HTR-8/SVneo (cell line): ENCODE measurements at places on chromosomes 2 and 18.

DNA sequence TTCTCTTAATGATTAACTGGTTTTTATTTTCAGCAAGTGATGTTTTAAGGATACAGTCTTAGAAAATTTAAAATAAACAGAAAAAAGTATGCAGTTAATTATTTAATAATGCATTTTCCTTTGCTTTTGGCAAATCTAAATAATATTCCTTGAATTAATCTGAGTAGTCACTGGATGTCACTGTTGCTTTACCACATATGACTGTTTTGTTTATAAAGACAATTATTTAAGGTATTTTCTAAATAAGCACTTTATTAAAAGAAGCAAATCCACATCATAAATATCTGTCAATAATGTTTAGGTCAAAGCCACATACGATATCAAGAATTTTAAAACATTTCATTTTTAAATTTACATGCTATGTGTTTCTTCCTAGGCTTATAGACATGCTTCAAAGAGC, 40.6 kb upstream of the TFPI start:
- DNase-seq = no peak

GRCh38 chr18:58534535-58535301, 94.2 kb downstream of the ALPK2 start:
- DNase-seq = no peak

DNA sequence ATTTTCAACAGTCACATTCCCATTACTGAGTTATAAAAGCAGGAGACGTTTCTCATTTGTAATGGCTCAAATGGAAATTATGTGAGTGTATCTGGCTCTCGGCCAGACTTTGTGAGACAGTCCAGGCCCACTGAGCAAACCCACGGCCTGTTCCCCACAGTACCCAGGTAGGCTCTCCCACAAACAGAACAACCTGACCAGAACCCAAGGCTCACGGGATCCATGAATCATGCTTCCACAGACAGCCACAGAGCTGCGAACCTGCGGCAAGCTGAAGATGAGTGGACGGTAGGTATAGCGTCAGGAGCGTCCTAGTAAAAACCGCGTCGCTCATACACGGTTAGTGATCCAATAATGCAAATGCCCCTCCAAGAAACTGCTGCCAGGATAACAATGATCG, 34.2 kb downstream of the NDUFA10 start:
- DNase-seq = no peak

DNA sequence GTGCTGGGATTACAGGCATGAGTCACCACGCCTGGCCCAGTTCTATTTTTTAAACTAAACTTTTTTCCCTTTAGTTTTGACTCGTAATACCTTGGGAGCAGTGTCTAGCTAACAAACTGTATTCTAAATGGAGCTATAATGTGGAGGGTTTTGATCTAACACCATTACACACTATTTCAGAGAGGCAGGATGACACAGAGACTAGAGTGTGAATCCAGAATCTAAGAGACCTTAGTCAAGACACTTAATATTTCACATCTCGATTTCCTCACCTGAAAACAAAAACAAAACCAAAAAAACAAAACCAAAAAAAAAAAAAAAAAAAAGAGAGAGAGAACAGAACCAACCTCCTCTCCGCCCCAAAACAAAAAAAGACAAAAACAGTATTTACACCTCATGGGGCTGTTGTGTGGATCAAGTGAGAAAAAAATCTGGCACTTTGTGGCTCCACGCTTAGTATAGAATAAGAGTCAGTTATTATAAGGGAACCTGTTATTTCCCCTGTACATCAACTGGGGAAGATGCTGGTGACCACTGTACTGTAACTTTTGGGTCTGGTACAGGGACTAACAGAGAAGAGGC, 31.3 kb downstream of the DARS1 start:
- no peak for DNase-seq

DNA sequence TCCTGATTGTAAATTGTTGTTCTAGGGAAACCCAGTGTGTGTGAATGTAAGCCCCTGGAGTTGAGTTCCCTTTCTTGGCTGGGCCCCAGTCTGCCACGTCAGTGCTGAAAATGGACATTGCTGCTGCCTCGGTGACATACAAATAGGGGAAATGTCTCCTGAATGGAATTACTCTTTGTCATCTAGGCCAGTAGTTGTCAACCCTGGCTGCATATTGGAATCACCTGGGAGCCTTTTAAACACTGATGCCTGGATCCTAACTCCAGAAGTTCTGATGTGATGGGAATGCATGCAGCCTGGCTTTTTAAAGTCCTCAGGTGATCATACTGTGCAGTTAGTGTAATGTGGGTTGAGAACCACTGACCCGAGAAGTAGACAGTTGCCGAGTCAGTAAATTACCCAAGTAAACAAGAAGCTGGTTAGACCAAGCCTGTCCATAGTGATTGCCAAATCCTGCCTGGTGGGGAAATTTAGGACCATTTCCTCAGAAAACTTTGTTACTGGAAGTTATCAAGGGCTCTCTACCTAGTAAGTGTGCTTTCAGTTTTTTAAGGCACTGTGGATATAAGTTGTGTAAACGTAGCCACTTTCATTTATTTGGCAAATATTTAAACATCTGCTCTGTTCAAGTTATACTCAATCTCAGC, 27.6 kb upstream of the IL1R1 start:
- no peak for DNase-seq

DNA sequence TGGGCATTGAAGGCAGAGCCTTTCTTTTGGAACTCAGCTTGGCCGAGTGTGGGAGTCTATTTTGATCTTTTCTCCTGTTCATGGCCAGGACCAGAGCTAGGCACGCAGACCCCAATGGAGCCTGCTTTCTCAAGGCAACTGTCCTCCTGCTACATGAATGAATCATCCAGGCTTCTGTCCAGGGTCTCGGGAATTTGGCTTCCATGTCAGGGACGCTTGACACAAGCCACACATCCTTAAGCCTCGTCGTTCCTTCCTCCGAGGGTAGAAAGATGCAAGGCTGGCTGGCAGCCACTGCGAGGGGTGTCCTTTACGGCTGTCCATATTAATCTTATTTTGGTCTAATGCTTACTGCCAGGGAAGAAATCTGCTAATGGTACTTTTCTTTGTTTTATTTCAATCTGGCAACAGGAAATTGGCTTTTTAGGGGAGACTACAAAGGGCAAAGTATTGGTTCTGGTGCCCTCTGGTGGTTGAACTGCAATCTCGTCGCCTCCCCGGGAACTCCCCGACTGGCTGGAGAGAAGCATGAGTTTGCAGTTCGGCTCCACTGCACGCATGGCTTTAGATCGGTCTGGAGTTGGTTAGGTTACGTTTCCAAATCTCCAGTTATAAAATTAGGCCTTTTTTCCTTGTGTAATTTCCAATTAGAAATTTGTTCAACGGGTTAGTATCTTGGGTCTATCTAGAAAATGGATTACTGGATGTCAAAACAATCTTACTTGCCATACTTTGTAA, 135.2 kb downstream of the ALPK2 start:
- DNase-seq = peak; percentile 76

GRCh38 chr2:197759013-197759412, 26.1 kb downstream of the BOLL start:
- DNase-seq = no peak

GRCh38 chr2:157935378-157935906, 59.3 kb upstream of the ACVR1 start:
- no peak for DNase-seq

DNA sequence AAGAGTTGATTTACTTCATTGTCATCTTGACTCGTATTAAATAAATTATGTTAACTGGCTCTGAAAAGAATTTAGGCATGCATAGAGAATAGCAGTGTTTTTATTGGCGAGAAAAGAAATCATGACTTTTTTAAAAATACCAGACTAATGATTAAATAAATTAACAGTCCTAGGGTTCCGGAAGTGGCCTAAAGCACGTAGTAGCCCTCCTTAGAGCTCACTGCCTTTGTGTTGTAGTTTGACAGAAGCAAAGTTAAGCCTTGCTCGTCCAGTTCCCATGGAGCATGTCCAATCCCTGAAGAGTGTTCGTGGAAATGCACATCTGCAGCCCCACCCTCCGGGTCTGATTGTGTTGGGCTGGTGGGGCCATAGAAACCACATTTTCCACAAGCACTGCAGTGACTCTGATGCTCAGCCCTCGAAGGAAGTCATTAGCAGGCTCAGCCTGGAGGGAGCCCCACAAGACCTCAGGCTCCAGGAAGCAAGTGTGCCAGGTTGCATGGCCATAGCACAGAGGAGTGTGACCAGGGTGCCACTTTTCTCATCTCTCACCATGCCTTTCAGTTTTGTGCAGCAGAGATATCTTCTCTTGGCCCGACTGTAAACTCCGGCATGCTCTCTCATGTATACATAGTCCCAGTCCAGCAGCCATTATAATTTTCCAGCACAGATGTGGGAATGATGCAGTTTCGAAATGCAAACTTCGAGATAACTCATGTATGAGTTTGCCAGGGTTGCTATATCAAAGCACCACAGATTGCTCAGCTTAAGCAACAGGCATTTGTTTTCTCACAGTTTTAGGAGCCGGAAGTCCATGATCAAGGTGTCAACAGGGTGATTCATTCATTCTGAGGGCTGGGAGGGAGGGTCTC, 188.6 kb upstream of the SH3BP4 start:
- DNase-seq = no peak

DNA sequence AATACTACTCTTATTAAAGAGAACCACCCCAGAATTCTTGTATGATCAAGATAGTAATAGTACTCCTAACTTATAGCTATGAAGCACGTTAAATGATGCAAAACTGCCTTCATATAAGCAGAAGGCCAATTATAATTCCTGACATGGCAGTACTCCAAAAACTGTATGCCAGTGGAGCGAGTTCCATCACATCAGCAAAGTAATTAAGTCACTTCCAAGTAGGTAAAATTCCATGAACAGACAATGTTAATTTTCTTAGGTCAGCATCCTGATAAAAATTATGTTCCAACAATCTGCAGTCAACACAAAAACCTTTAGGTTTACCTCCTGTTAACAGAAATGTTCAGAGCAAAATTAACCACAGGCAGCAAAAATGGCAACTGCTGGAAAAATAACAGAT, 136.7 kb downstream of the CDH2 start:
- DNase-seq = no peak

GRCh38 chr18:77208964-77209363, 40.7 kb upstream of the GALR1 start:
- DNase-seq = no peak

GRCh38 chr18:37299471-37300304, 265.9 kb downstream of the CELF4 start:
- DNase-seq = peak; percentile 53
